ENCODE measurements at places on chromosomes 13 and 19.

DNA sequence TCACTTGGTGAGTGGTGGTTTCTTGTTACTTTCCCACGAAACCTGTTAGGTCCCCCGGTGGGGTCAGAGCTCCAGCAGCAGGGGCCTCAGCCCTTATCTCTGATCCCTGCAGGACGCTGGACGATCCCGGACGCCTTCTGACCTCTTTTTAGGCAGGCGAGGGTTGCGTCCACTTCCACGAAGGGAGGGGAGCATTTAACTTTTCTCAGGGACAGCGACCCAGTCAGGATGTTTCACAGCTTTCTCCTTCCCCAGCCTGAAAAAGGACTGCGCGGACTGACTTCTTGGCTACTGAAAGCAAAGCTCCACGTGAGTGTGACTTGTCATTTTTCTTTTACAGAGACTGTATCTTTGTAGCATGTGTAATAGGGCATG lies 692 bp downstream of the ZNF234 start:
- DNase-seq, result no peak

DNA sequence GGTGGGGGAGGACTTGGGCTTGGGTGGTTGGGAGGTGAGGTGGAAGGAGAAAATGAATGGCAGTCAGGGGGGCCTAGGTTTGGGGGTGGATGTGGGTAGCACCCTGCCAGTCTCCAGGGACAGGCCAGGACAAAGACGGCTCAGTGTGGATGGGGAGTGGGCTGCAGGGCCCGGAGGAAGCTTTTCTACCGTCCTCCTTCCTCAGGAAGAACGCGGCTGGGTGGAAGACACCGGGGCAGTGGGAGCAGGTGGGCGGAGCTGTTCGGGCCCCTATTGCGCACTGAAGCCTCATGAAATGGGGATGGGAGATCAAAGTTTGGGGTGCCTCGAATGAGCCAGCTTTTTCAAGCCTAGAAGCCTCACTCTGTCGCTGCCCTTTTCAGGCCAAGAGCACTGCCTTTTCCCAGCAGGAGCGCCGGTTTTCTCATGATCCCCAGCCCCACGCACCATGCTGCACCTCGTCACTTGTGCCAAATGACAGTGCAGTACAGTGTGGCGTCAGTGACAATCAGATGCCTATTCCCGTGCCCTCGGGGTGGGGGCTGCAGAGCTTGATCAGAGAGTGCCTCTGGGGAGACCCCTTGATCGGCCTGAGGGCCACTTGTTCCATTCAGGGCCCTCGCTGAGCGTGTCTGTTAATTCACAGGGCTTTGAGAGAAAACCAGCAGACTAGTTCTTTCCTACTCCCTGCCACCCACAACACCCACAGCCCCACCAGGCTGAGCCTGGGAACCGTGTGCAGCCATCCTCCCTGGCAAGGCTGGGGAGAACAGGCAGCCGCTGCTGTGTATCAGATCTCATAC lies 1.5 kb downstream of the CALM3 start:
- no peak for DNase-seq

DNA sequence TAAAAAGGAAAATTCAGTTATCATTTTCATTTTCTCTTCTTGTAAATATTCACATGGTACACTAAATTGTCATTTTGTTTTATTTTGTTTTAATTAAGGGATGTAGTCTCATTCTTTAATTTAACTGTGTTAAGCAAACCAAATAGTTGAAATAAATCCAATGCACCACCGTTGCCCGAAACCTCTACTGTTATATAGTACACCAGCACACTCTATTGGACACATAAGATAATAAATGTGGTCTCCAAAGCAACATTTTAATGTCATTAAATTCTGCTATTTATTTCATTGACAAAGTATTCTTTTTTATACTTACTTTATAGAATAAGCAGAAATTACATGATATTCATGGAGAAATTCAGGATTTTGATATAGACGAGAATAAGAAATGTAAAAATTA lies 156.4 kb upstream of the FREM2 start:
- no peak for DNase-seq

DNA sequence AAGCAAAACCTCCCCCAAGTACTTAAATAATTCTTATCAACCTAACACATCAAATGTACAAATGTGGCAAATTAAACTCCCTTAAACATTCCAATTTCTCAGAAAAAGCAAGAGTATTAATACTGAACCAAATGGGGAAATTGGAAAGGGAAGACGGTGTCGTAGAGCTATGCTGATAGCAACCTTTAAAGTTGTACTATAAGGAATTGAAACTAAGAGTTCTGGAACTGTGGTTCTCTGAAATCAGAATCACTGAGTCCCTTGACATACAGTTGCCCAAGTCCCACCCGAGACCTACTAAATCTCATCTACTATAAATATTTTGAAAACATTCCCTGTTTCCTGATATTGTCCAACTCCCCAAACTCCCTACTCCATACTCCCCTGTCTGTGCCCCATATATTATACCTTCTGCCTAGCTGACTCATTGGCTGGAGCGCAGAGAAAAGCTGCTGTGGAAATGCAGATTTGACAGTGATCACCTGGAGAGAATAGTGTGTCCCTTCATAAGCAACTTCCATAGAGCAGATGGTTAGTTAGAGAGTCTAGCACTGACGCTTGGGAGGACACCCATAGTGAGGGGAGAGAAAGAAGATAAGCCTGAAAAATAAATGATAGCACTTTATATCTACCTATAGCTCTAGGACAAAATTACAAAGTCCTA lies 51.4 kb upstream of the ITM2B start:
- no peak for DNase-seq

DNA sequence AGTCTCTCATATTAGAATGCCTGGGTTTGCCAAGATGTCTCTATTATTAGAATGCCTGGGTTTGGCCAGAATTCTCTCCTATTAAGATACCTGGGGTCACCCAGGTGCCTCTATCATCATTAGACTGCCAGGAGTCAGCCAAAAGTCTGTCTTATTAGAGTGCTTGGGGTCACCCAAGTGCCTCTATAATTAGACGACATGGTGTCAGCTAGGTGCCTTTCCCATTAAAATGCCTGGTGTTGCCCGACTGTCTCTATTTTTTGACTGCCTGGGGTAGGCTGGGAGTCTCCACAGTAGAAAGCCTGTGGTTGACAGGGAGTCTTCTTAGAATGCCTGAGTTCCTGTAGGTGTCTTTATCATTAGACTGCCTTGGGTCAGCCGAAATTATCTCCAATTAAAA lies 1536.6 kb downstream of the UQCRFS1 start:
- DNase-seq, result no peak

DNA sequence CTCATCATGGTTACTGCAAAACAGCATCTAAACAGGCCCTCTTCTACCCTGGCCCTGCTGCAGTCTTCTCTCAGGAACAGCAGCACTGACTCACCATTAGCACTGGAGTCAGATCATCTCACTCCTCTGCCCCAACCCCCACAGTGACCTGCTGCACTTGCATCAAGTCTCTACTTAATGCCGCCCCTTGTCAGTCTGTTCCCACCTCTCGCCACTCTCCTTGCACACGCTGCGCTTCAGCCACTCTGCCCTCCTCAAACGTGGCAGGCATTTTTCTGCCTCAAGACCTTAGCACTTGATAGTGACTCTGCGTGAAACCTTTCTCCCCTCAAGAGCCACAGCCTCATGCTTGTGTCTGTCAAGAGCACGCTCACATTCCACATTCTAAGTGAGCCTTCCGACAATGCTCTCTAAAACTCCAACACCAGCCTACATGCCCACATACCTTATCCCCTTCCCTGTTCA lies 22.1 kb downstream of the MIPEP start:
- no peak for DNase-seq

- DNase-seq, result no peak
These were observed 31.0 kb downstream of the C2CD4C start for GRCh38 chr19:377801-378581.

DNA sequence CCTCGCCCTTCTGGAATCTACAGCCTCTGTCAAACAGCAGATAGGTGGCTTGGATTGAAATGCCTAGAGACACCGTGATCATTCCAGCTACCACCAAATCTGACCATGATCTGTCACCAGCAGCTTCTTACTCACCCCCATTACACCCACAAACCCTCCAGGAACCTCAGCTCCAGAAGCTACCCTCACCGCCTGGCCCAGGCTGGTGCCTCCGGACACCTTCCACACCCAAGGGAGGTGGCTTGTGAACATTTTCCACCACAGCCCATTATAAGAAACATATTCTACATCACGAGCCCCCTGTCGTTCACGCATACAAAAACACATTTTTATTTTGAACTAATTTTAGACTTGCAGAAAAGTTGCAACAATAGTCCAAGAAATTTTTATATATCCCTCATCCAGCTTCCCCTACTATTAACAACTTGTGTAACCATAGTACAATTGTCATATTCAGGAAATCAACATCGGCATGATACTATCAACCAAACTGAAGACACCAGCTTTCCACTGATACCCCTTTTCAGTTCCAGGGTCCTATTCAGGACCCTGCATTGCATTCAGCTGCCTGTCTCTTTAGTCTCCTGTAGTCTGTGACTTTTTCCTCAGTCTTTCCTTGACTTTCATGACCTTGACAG lies 15.4 kb upstream of the UBE2L5 start:
- DNase-seq, result no peak

- peak; percentile 80 for DNase-seq
These were observed 21.5 kb downstream of the NFIC start for GRCh38 chr19:3387645-3388589.

DNA sequence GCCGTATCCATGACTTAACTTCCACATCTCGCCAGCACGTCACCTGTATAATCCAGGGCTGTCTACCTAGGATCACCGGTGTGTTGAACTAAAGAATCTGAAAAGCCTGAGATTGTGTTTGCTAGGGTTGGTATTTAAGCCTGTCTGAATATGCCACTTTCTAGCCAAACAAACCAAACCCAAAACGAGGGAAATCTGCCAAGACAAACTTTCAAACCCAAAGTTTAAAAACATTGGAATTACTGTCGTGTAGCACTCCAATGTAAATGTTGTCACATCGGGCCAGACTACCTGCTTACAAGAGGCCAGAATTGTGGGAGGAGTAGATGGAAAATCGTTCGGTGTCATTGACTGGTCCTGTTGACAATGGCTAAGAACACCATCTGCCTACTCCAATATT lies 747.8 kb downstream of the EFNB2 start:
- DNase-seq, result no peak

DNA sequence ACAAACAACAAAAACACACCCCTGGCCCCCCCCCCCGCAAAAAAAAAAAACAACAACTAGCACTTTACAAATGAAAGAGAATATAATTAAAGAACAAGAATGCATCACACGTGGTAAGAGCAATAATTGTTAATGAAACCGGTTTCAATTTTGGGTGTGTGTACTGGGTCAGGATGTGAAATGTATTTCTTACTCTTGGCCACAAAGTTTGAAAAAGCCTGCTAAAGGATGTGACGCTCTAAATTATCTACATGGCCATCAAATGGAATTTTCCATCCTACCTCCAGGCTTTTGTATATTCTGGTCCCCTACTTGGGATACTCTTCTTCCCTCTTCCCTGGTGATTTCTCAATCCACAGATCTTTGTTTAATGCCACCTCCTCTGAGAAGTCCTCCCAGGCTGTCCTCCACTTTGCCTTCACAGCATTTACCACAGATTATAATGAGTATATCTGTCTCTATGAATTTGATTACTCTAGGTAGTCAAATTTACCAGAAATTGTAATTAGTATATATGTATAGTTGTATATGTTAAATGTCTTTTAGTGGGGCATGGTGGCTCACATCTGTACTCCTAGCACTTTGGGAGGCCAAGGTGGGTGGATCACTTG lies 2.1 kb downstream of the SARS2 start:
- no peak for DNase-seq

All from uterus (tissue), 4 donors.